ENCODE measurements at places on chromosomes 6 and 20.
A peak's percentile ranks its signal among the peaks of the same experiment; 100 is the strongest.

GRCh38 chr6:7939864-7940228, 29.3 kb upstream of the TXNDC5 start:
- DNase-seq, result no peak

- peak; percentile 43 for DNase-seq
These were observed 851 bp downstream of the MAVS start for GRCh38 chr20:3847429-3847940.

GRCh38 chr20:50532221-50532620, 22.0 kb downstream of the PTPN1 start:
- DNase-seq, result no peak

DNA sequence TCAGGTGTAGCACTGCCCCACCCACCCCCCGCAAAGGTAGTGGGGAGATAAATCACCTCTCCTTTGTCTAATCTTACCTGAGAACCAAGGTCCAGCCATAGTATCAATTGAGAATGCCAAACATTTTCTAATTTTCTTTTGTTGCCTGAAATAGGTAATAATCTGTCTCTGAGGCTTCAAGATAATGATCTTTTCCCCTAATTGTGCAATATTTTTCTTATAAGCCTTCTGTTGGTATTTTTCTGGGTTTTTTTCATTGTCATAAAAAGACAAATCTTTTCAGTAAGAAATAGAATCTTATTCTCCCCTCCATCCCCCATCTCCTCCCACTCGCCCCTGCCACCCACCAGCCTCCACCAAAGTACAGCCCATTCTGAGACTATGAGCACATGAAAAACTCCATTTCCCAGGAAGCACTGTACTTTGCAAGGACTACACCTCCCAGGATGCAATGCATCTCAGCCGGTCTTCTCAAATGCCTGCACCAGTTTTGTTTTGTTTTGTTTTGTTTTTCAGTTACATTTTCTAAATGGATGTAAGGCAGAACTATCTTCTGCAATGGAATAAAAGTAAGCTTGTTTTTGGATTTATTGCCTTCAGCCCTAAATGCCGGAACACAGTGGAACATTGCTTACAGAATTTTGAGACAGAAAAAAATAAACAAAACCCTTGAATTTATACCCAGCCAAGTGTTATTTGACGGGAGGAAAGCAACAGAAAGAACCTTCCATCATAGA, 268.0 kb downstream of the TFAP2A start:
- peak; percentile 62 for DNase-seq

- no peak for DNase-seq
These were observed 28.6 kb downstream of the AKAP7 start for GRCh38 chr6:131163886-131164285.

DNA sequence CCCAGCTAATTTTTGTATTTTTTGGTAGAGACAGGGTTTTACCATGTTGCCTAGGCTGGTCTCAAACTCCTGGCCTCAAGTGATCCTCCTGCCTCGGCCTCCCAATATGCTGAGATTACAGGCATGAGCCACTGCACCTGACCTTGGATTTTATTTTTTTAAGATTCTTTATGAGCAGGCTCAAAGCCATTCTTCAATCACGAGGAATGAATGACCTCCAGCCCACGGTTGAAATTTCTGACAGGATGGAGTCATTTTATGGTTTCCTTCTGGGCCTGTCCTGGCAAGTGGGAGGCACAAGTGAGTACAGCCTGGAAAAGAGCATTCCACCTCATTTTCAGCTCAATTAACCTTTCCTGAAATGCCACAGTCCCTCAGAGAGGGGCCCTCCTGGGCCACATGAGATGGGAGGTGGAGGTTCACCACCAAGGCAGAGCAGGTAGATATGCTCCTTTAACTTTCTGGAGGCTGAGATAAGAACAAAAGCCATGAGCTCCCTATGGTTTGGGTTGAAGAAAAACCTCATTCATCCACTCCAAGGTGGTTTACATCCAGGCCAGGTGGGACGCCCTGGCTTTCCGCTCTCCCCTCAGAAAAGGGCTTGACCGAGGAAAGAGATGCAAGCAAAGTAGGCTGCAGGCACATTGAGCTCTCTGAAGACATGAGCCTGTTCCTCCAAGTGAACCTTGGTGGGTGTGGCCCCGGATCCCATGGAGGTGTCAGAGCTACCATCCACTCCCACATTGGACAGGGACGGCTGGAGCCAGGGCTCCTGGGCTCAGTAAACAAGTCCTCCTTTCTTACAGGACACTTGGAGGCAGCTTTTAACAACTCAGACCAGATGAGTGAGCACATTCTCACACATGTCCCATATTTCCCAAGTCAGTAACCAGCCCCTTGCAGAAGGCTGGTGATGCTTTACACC, 208.5 kb upstream of the SSTR4 start:
- DNase-seq, result no peak

DNA sequence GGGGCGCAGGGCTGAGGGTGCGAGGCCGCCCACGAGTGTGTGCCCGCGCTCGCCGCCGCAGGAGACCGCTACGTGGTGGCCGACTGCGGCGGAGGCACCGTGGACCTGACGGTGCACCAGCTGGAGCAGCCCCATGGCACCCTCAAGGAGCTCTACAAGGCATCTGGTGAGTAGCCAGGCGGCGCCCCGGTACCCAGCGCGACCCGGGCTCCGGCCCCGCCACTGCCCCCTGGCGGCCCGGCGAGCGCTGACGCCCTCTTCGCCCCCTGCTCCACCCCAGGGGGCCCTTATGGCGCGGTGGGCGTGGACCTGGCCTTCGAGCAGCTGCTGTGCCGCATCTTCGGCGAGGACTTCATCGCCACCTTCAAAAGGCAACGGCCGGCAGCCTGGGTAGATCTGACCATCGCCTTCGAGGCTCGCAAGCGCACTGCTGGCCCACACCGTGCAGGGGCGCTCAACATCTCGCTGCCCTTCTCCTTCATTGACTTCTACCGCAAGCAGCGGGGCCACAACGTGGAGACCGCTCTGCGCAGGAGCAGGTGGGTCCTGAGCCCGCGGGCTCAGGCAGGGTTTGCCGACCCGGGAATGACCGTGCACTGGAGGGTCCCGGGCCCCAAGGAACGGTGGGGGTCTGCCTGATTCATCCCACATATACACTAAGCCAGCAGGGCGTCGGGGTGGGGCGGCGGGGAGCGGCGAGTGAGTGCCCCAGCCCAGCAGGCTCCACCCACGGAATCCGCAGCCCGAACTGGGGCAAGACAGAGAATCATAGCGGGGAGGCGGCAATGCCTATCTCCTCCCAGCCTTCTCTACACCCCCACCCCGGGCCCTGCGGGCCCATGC, 17.4 kb downstream of the HSPA12B start:
- peak; percentile 68 for DNase-seq

GRCh38 chr6:52976591-52977035, 18.5 kb downstream of the GSTA4 start:
- DNase-seq, result no peak

All from astrocyte of the hippocampus (primary cell).